T follicular helper cell (primary cell): ENCODE measurements at places on chromosomes 3 and 15.

DNA sequence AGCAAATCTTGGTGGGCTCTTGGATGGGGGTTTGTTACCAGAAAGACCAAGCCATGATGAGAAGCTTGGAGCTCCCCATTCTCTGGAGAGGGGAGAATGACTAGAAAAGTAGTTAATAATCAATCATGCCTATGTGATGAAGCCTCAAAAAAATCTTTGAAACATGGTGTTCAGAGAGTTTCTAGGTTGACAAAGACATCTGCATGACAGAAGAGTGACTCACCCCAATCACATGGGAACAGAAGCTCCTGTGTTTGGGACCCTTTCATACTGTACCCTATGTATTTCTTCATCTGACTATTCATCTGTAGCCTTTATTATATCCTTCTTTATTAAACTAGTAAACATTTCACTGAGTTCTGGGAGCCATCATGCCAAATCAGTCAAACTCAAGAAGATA, 87.4 kb downstream of the BCHE start:
- DNase-seq = no peak

- no peak for DNase-seq
Observed at GRCh38 chr3:55373423-55373822, 113.7 kb downstream of the WNT5A start.

- DNase-seq = no peak
Observed at GRCh38 chr3:28328188-28329151, 20.1 kb upstream of the ZCWPW2 start.

DNA sequence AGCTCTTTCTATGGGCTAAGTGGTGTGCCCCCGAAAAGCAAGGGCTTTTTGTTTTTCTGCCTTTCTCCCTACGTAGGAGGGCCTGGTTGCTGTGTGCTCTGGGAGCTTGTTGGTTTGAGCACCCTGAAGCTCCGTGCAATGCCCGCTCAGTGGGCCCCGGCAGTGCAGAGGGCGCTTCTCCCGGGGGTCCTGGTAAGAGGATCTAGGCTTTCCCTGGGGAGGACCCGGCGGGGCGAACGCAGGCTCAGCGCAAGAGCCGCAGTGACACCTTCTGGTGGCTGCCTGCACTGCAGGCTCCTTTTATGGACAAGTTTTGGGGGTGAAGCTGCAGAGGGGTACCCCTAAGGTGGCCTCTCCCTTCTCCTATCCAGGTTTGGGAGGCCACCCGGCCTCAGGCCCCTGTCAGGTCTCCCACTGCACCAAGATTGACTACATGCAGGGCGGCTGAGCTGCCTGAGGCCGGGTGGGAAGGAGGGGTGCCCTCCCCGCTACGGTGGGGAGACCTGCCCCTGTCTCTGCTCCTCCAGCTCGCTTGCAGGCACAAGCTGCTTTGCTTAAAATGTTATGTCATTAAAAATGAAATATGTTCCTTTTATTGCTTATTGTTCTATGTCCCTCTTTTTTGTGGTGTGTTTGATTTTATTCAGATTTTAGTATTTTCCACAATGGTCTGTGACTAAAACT, 387.9 kb downstream of the GABRG3 start:
- DNase-seq = no peak

DNA sequence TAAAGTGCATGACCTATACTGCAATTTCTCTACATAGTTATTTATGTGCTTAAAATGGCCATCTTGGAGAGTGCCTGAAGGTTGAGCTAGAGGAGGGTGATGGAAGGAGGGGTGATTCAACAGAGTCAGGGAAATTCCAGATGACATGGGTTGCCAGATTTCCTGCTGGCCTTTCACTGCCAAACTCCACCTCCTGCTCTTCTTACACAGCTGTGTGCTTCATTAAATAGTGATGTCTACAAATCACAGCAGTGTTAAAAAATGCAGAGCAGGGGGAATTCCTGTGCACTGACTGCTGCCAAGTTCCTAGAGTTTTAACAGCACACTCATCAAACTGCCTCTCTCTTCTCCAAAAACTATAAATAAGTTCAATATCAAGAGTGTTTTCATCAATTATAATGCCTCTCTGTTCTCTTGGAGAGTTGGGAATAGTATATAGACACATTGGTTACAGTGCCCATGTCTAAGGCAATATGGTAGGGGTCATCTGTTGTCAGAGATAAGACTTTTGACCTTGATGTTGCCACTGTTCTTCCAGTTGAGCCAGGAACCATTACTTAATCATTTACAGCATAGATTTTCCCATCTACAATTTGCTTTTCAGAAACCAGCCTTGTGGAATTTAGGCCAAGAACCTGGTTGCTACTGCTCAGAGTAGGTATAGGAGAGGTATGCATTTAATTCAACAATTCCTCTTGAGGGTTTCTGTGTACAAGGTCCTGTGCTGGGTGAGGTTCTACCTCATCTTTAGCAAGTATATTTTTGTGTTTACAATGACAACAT, 79.6 kb downstream of the TP63 start:
- no peak for DNase-seq

- DNase-seq = no peak
Observed at GRCh38 chr3:11006986-11007933, 14.7 kb downstream of the SLC6A1 start.

- no peak for DNase-seq
Observed at GRCh38 chr3:129238945-129239705, 10.3 kb upstream of the COPG1 start.

- no peak for DNase-seq
Observed at GRCh38 chr3:21750831-21751391, at the start of gene ZNF385D. ZNF385D (minus strand) TSS chr3:21751210; CDS start chr3:21750916, 294 bp downstream.

DNA sequence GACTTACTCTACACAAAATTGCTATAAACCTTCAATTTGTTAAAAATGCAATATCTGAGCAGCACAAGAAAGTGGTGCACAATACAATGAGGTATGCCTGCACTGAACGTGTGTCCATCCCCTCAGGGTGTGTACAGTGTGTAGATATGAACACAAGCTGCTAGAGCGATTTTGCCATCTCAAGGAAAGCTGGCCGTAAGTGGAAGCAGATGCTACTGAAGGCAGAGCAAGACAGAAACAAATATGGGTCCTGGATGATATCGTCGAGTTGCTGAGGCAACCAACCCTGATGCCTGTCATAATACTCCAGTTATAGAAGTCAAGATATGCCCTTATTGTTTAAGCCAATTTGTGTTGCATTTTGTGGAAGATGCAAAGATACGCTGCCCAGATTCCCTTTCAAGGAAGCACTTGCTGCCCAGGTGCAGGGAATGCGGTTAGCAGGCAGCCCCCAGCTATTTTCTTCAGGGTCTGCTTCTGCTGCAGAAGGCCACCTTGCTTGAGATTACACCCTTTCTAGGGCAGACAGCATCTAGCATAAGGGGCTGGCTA, 25.8 kb upstream of the EHHADH start:
- DNase-seq = no peak

DNA sequence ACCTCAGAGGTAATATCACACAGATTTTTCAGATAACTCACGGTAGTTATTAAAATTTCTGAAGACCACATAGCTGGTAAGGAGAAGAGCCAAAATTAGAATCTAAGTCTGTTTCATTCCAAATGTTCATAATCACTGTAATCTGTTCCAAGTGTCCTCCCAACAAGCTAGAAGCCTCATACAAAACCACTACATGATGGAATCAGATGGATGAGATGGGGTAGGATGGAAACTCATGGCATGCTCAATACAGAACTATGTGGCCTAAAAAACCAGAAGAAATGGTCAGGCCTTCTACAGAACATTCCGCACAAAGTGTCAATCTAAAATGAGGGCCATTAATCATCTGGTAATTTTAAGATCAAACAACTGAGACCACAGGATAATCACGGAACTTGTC, 91.8 kb downstream of the THBS1 start:
- no peak for DNase-seq

- DNase-seq = no peak
Observed at GRCh38 chr3:22920006-22920405, 283.1 kb upstream of the UBE2E2 start.

GRCh38 chr15:98953000-98953787, 54.4 kb downstream of the PGPEP1L start:
- no peak for DNase-seq

DNA sequence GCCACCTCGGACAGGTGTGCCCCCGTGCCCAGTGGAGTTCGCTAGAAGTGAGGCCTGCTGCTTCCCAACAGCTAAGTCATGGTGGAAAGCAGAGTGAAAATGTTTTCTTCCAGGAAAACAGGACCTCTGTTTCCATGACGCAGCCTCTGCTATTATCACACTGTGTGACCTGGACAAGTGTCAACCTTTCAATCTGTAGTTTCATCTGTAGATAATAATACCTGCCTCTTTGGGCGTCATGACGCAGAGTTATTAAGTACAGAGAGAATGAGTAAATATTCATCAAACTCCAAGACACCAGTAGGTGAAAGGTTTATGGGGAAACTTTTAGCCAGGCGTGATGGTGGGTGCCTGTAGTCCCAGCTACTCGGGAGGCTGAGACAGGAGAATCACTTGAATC, 62.3 kb downstream of the TMEM44 start:
- no peak for DNase-seq

GRCh38 chr3:49855662-49856061, 702 bp downstream of the TRAIP start:
- DNase-seq = no peak

DNA sequence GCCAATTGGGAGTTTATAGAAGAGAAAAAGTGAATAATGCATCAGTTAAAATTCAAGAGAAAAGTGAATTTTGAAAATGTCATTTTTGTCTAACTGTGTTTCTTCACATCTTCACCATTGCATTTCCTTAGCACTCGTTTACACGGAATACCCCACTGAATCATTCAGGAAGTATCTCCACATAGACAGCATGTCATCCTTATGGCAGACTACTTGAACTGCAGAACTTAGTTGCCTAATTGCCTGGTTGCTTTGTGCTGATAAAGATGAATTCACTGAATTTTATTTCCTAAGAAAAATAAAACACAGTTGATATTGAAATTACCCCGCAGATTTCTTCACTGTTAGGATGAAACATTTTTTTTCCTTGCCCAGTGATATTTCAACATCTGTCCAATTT, 627.1 kb downstream of the ROBO1 start:
- no peak for DNase-seq

DNA sequence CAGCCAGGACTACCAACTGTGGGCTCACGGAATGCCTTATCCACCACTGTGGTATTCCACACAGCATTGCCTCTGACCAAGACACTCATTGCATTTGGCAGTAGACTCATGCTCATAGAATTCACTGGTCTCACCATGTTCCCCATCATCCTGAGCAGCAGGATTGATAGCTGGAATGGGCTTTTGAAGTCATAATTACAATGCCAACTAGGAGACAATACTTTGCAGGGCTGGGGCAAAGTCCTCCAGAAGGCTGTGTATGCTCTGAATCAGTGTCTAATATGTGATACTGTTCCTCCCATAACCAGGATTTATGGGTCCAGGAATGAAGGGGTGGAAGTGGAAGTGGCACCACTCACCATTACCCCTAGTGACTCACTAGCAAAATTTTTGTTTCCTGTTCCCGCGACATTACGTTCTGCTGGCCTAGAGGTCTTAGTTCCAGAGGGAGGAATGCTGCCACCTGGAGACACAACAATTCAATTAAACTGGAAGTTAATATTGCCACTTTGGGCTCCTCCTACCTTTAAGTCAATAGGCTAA, 58.6 kb upstream of the CCDC80 start:
- DNase-seq = no peak

DNA sequence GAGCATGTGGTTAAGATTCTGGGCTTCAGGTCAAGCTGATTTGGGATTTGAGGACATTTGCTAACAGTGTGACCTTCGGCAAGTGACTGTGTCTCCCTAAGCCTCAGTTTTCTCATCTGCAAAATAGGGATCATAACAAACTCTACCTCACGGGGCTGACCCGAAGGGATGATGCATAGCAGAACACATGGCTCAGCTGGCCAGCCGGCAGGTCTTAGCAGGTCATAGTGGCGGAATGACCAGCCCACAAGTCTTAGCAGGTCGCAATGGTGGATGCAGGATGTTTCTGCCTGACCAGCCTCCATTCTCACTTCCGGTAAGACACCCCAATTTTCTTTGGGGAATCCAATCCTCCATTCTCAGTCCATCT, 63.3 kb downstream of the IQSEC1 start:
- no peak for DNase-seq

GRCh38 chr15:98809273-98809672, 160.9 kb downstream of the IGF1R start:
- DNase-seq = no peak

- no peak for DNase-seq
Observed at GRCh38 chr15:101200181-101200580, 51.7 kb downstream of the CHSY1 start.

GRCh38 chr3:133845127-133845526, 39.5 kb downstream of the SRPRB start:
- DNase-seq = no peak

- no peak for DNase-seq
Observed at GRCh38 chr3:97838393-97838792, 16.6 kb downstream of the CRYBG3 start.

- no peak for DNase-seq
Observed at GRCh38 chr3:152413240-152413639, 144.5 kb downstream of the MBNL1 start.

- no peak for DNase-seq
Observed at GRCh38 chr3:48980295-48980694, 9.7 kb upstream of the P4HTM start.

GRCh38 chr15:60413231-60413824, 15.5 kb upstream of the ANXA2 start:
- DNase-seq = no peak

GRCh38 chr15:85504749-85505676, 124.6 kb downstream of the AKAP13 start:
- DNase-seq = peak; percentile 7

DNA sequence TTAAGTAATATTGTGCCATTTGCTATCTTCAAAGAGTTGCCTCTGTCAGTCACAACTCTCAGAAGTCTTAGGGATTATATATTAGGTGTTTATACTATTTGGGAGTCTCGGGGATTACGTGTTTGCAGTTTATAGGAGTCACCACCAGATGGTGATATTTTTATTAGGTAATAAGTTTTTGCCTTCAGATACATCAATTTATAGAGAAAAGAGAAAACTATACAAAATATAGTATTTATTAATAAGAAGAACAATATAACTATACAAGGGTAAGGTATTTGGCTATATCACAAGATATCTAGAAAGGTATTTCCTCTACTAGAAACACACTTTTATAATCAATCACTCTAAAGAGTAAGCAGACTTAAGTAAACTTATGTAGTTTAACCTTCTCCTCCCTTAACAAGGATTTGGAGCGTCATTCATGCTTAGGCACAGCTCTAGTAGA, 10.7 kb upstream of the DHX36 start:
- no peak for DNase-seq

DNA sequence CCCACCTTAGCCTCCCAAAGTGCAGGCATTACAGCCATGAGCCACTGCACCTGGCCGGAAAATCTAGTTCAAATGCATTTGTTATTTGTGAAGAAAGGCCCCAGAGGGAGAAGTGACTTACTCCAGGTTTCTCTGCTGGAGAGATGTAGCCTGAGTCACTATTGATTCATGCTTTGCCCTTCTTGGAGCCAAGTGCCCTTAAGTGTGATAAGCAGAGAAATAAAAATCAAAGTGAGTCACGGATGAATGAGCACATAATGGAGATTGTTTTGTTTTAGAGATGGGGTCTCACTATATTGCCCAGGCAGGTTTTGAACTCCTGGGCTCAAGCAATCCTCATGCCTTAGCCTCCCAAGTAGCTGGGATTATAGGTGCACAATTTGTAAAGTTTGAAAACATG, 33.1 kb downstream of the CDC25A start:
- no peak for DNase-seq

GRCh38 chr3:177538750-177539730, 341.8 kb upstream of the TBL1XR1 start:
- DNase-seq = no peak

- DNase-seq = no peak
Observed at GRCh38 chr3:21599890-21600289, 151.1 kb downstream of the ZNF385D start.
